CD4-positive, alpha-beta T cell treated with Interleukin-4 for 4 hours (primary cell): ENCODE measurements at places on chromosomes 7 and 10.
A peak's percentile ranks its signal among the peaks of the same experiment; 100 is the strongest.

GRCh38 chr10:48589266-48589665, 15.6 kb downstream of the ARHGAP22 start:
- no peak for DNase-seq

- peak; percentile 61 for DNase-seq
Observed at GRCh38 chr7:112550468-112551060, 69.8 kb downstream of the LSMEM1 start.

GRCh38 chr10:111116211-111116610, 39.4 kb downstream of the ADRA2A start:
- no peak for DNase-seq

DNA sequence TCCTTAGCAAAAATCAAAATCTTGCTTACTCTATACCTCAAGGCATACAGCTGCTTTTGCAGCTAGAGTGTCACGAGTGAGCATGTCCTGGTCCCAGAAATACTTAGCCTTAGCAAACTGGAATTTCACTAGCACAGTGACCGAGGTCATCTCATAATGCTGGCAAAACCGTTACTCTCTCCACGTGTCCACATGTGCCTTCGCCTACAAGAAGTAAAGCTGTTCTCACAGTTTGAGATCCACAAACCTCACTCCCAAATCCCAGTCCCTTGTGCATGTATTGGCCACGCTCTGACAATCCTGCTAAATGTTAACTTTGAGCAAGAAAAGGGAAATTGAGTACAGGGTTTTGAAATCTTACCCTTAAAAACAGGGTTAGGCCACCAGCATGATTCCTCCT, 111.0 kb upstream of the PLXDC2 start:
- DNase-seq: no peak

GRCh38 chr7:140568021-140568813, 72.4 kb downstream of the DENND2A start:
- DNase-seq: no peak

DNA sequence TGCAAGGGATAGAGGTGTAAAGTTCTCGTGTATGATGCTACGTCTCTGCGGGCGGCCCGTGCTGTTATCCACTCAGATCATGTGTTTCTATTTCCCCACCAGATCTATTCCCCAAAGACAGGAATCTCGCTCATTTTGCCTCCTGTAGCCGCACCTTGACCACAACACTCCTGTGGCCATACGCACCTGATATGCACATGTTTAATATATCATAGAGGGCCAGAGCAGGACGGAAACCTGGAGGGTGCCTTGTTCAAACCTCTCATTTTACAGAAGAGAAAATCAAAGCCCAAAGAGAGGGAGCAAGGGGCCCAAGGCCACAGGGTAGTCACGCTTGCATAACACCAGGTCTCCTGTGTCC, 37.6 kb downstream of the STRA8 start:
- DNase-seq: no peak

DNA sequence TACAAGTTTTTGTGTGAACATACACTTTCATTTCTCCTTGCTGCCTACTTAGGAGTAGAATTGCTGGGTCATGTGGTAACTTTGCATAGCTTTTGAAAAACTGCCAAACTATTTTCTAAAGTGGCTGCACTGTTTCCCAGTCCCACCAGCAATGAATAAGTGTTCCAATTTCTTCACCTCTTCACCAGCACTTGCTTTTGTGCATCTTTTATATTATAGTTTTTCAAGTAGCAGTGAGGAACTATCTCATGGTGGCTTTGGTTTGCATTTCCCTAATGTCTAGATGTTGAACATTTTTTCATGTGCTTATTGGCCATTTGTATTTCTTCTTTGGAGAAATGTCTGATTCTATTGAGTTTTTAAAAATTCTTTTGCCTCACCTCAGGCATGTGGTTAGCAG, 229.9 kb upstream of the TCF7L2 start:
- no peak for DNase-seq

GRCh38 chr7:99392659-99393354, 15.6 kb downstream of the PDAP1 start:
- DNase-seq: peak; percentile 85

- DNase-seq: no peak
Observed at GRCh38 chr10:32360241-32360640, 13.3 kb upstream of the EPC1 start.

DNA sequence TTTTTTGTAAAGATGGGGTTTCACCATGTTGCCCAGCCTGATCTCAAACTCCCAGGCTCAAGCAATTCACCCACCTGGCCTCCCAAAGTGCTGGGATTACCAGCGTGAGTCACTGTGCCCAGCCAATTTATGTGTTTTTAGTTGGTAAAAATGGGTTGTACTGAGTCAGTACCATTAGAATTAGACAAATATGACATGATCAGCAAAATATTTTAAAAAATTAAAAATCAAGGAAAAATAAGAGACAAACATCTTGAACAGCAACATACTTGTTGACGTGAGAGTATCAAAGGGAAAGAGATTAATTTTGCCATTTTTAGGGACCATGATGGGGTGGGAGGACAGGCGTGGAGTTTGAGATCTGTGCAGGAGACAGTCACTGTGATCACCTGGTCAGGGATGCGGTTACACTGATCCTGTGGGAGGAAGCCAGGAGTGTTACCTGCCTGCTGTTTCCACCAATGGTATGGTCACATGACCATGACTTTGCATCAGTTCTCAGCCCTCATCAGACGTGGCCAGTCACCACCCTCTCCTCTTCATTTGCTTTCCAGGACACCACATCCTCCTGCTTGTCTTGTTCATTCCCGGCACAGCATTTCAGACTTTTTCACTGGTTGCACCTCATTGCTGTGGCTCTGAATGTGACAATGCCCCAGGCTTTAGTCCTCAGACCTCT, 29.2 kb upstream of the ENO4 start:
- DNase-seq: no peak

- no peak for DNase-seq
Observed at GRCh38 chr10:129839285-129840195, 124.5 kb downstream of the EBF3 start.

DNA sequence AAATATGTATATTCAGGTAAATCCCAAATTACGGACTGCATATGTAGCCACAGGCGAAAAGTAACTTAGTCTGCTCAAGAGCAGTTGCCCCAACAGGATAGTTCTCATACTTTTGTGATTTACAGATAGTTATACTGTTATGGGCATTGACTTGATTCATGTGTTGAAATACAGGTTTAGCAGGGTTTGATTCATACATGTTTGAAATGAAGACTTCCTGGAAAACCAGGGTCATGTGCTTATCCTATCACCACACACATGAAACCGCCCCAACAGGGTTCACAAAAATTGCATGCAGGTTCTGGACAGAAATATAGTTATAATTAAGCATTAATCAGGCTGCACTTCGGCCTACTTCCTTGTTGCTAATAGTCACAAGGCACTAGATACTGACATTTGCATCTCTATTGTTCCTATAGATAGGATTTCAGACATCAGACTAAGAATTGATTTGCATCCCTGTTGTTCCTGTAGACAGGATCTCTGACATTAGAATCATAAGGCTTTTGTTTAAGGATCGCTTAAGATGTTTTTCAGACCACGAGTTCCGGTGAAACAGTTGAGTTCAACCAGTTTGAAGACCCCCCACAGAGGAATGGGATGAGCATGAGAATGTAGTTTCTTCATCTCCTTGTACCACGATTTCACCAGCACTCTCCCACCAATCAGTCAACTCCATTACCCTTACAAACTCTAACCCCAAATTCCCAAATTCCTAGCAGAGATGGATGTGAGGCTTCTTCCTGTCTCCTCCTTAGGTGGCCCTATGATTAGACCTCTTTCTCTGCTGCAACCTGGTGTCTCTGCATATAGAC, 2.0 kb upstream of the ZNF398 start:
- no peak for DNase-seq

GRCh38 chr10:89165923-89166322, 41.2 kb downstream of the CH25H start:
- DNase-seq: no peak

DNA sequence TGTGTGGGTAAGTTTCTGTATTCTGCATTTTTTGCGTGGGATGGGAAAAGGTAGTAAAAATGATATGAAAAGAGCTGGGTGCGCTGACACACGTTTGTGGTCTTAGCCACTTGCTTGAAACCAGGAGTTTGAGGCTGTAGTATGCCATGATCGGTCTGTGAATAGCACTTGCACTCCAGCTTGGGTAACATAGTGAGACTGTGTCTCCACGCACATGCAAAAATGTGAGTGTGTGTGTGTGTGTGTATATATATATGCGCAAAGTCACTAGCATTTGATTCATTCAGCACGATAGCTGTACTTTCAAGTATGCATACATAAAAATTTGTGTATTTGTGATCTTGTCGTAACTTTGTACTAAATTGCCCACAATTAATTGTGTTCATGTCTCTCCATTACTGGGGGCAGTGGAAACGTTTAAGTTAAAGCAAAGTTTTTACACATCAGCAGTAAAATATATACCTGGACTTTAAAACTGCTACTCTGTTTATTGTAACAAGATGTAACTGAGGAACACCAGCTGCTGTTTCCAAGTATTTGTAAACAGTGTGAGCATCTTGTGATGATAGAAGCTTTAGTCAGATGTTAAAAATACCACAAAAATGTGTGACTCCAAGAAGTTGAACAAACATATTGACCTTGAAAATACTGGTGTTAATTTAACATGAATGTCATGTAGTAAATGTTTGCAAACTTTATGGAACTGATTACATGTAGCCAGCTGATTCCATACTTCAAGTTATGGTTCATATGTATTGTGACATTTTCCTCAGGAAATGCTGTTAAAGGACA, 1.6 kb downstream of the ZRANB1 start:
- no peak for DNase-seq

GRCh38 chr7:101116898-101117297, 10.0 kb upstream of the SERPINE1 start:
- no peak for DNase-seq

GRCh38 chr10:24009736-24010135, 199.2 kb upstream of the KIAA1217 start:
- no peak for DNase-seq

DNA sequence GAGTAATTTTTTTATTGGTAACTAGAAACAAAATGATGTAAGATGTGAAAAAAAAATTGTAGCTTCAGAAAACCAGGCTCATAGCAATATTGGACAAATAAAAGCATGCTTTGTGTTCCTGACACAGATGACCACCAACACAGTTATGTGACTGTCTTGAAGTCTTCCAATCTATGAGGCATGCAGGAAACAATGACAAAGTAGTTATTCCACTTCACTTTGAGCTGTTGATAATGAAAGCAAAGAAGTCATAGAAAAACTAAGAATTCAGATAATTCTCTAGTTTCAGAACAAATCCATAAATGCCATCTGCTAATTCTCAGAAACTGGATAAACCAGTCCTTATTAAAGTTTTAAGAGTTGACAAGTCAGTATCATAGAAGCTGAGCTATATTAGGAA, 378.4 kb upstream of the SEMA3D start:
- no peak for DNase-seq

- DNase-seq: no peak
Observed at GRCh38 chr7:18053177-18053928, 25.7 kb upstream of the PRPS1L1 start.

GRCh38 chr10:100568912-100569311, 33.2 kb downstream of the HIF1AN start:
- DNase-seq: no peak

DNA sequence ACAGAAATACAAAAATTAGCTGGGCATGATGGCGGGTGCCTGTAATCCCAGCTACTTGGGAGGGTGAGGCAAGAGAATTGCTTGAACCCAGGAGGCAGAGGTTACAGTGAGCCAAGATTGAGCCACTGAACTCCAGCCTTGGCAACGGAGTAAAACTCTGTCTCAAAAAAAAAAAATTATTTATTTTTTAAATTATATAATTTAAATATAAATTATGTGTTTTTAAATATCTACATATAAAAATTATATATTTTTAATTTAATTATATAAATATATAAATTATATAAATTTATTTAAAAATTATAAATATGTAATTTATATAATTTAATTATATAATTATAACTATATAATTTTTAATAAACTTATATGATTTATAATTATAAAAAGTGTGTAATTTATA, 51.2 kb downstream of the PRKG1 start:
- no peak for DNase-seq

DNA sequence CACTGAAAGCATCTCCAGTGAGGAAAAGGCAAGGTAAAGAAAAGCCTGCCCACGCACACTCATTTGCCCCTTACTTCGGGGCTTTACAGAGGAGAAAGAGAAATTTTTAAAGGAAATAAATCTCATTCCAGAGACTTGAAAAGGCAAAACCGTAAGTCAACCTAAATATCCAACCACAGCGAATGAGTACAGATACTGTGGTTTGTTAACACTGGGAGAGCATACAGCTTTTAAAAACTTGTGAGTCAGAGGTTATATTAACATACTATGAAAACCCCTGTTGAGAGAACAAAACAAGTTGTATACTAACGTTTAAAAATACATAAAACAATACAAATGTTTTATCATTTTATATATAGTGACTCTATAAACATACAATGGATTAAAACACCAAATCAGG, 28.6 kb upstream of the ST7 start:
- no peak for DNase-seq

DNA sequence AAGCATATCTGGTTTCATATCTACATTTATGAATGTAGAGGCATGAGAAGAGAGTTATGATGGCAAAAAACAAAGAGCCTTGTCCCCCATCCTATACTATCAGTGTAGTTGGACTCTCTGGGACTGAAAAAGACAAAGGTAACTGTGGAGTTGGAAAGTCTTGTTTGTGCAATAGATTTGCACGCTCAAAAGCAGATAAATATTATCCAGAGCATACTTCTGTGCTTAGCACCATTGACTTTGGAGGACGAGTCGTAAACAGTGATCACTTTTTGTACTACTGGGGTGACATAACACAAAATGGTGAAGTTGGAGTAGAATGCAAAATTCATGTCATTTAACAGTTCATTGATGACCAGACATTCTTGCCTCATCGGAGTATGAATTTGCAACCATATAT, 85.2 kb upstream of the EGFR start:
- DNase-seq: no peak

GRCh38 chr10:96829029-96829773, 2.9 kb upstream of the LCOR start:
- no peak for DNase-seq

DNA sequence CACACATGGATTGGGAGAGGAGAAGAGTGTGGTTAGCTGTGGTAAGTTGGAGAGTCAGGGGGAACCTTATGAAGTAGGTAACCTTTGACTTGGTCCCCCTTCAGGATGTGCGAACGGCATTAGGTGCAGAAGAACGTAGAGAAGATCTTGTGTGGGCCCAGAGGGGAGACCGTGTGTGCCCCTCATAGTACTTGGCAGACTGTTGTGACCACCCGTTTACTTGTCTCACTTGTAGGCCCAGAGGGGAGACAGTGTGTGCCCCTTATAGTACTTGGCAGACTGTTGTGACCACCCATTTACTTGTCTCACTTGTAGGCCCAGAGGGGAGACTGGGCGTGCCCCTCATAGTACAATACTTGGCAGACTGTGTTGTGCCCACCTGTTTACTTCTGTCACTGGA, 2.6 kb downstream of the GTPBP4 start:
- DNase-seq: no peak

DNA sequence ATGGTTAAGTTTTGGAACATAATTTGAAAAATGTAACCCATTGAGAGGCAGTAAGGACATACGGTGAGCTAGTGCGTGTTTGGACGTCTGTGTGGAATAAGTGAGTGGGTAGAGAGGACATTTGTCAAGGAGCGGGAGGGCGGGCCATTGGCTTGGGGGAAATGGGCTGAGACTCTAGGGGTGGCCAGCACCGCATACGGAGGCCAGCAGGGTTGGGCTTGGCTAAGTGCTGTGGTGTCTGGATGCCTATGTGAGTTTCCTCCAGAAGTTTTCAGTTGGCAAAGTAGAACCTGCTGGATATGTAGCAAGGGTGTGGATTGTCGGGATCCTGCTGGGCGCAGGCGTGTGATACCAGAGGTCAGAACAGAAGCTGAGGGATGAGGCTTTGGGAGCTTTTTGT, 103.0 kb downstream of the TCF7L2 start:
- no peak for DNase-seq

GRCh38 chr10:105598207-105598606, 957.1 kb downstream of the SORCS3 start:
- no peak for DNase-seq
